Naive thymus-derived CD8-positive, alpha-beta T cell (primary cell): ENCODE measurements at places on chromosomes 12 and 14.

- no peak for DNase-seq
Observed at GRCh38 chr12:81039231-81039630, 38.6 kb upstream of the ACSS3 start.

DNA sequence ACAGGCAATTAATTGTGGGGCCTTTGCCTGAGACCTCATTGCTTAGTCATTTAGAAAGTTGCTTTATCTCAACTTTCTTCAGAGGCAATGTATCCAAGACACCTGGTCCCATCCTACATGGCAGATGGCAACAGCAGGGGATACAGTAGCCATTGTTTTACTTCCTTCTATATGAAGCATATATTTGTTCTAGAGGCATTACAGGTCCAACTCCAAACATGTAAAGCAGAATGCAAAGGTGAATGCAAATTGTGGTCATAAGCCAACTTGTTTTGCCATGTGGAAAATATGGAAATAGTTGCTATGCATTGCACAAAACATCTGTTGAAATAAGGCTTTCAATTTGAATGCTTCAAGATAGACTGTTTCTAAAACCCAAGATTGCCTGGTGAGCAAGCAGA lies 109.8 kb upstream of the BCAT1 start:
- DNase-seq, result no peak

GRCh38 chr12:112035219-112035785 lies 22.1 kb downstream of the ERP29 start:
- no peak for DNase-seq

- DNase-seq, result no peak
Observed at GRCh38 chr12:101230547-101230946, 20.5 kb upstream of the SLC5A8 start.

DNA sequence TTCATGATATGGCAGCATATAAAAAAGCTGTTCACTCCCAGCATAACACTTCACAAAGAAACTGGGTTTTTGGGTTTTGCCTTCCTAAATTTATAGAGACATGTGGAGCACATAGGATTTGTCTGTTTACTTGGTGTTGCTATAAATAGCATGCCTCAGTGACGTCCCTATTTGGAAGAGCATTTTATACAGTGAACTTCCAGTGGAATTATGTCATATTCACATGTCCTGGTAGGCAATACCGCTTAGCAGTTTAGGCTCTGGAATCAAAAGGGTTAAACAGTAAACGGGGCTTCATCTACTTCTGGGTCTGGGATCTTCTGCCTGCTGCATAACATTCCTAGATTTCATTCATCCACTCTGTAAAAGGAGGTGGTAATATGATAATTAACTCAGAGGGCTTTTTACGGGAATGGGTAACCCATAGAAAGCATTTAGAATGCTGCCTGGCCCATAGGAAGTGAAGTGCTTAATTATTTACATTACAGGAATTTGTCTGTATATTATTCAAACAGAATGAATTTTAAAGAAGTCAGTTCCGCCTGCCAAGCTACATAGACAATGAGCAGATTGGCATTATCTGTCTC lies 396.1 kb downstream of the TMTC2 start:
- no peak for DNase-seq

DNA sequence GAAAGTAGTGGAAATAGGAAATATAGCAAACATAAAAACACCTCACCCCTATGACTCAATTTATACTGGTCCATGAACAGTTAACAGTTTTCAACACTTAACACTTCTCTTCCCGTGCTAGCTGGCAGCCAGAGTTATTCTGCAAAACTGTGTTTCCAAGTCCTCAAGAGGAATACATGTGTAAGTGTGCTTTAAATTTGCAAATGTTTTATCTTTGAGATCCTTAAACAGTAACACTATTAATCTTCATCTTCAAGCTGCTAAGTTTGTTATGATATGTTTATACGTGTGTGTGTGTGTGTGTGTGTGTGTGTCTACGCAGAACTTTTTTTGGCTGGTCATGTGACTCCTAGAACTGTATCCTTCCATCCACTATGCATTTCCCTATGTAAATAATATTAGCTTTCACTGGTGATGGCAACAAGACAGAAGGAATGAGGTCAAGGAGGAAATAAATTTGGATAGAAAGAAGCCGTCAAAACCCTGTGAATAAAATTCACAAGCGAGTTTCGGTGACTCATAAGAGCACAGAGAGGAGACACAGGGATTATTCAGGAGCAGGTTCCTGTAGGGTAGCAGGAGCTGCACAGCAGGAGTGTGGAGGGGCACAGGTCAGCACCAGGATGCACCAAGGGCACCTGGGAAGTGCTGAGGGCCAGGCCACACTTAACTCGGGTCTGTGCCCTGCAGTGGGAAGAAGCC lies 105.9 kb upstream of the ETV6 start:
- no peak for DNase-seq

- no peak for DNase-seq
Observed at GRCh38 chr12:91249518-91250272, 67.1 kb upstream of the DCN start.
